ENCODE measurements at places on chromosomes 12 and 14. TPM values are rescaled to one million over a fixed set of nuclear protein-coding genes. Genes with fewer than 3 reads are reported as not detected.

The KLRC2 gene
- total RNA-seq = not detected

The LAG3 gene
- total RNA-seq = 269 TPM

The FOXA1 gene
- 0.07 TPM for total RNA-seq

The PLXNC1 gene
- total RNA-seq = 15.0 TPM

The ART4 gene
- total RNA-seq = not detected

The KRT4 gene
- not detected for total RNA-seq

The TMCC3 gene
- total RNA-seq = not detected

The MYH6 gene
- total RNA-seq = 0.17 TPM

The TAS2R50 gene
- total RNA-seq = 0.56 TPM

The ERGIC2 gene
- 95.6 TPM for total RNA-seq

The TEX52 gene
- 0.17 TPM for total RNA-seq

The GALNT9 gene
- total RNA-seq = not detected

The ASCL1 gene
- not detected for total RNA-seq

The LRTM2 gene
- total RNA-seq = 0.16 TPM

The METTL3 gene
- total RNA-seq = 81.7 TPM

The LMBR1L gene
- 39.9 TPM for total RNA-seq

The RNASE3 gene
- total RNA-seq = not detected

The CLEC2D gene
- total RNA-seq = 391 TPM

The SMIM41 gene
- 0.19 TPM for total RNA-seq

The FSCB gene
- total RNA-seq = not detected

The TPH2 gene
- total RNA-seq = not detected

The NTN4 gene
- total RNA-seq = not detected

All from activated CD4-positive, alpha-beta T cell treated with anti-CD3 and anti-CD28 coated beads, Interleukin-2, amount 10 ng/mL, durations not matched to agents 24 days and 14 days (primary cell).